Right renal pelvis (tissue), 4 donors: ENCODE measurements at places on chromosomes 12 and 14.

DNA sequence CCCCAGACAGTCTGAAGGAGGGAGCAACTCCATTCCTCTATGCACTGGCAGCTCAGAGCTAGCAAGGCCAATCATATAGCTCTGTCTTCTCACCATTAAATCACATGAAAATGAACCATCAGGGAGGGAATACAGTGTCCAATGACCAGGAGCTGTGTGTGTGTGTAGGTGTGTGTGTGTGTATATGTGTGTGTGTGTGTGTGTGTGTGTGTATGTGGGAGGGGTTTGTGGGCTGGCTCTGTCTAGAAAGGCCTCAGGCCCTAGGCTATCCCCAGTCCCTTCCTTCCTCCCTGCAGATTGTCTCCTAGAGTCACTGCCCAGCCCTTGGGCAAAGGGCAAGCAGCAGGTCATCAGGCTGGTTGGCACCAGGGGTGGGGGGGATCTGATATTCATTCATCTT is 5.7 kb upstream of the SUSD6 start:
- DNase-seq: no peak

- DNase-seq: no peak
Observed at GRCh38 chr12:113448873-113449272, 22.8 kb downstream of the LHX5 start.

DNA sequence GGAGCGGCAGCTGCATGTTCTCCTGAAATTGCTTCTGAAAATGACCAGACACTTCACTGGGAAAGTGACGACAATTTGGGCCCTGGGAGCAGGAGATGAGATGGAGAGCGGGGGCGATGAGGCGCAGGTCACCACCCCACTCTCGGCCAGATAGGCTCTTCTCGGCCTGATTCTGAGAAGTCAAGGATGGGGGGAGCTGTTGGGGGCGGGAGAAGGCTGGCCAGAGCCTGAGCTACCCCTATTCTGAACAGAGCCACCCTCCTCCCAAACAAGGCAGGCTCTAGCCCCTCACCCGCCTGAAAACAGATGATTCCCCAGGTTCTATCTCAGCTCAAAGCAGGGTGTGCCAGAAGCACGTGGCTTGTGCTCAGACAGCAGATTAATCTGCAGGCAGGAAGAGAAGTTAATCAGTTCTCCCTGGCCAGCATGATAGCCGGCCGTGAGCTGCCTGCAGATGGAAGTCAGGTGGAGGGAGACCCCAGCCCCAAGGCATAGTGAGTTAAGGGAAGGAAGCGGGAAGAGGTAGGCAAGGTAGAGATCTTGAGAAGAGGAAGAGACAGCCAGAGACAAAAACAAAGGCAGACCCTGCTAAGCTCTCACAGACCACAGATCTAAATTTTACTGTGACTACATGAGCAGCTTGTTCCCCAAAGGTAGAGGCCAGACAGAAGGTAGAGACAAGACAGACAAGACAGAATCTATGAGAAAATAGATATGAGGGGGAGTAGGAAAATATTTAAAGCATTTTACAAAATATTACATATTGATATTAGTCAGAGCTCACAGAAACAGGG is 10.9 kb upstream of the TAC3 start:
- DNase-seq: no peak

- no peak for DNase-seq
Observed at GRCh38 chr12:46361667-46362034, 10.9 kb downstream of the SLC38A2 start.
